ENCODE measurements at places on chromosomes 5 and 9.
A peak's percentile ranks its signal among the peaks of the same experiment; 100 is the strongest.

DNA sequence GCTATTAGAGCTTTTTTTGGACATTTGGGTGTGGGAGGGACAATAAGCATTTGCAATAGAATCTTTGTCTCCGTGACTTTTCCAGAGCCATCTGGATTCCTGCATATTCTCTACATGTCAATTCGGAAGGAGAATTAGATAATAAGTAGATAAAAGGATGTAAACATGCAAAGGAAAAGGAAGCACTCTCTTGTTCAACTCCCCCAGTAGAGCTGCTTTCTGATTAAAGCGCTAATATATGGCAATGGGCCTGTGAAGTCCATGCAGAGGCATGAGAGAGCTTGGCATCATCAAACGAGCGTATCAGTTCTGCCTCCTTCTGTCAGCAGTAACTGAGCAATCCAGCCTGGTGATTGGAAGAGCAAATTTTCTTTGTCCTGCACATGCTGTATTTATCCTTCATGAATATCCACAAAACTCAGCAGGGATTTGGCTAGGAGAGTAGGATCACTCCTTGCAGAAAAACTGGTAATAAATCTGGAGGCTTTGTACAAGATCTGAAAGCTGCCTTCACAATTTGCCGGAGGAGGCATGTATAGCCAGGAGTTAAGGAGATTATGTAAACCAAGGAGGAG lies 1752.9 kb downstream of the MAT2B start:
- no peak for DNase-seq

- DNase-seq, result no peak
Measured at GRCh38 chr5:159411115-159411514, 80.8 kb upstream of the IL12B start.

GRCh38 chr9:785997-786396 lies 55.5 kb upstream of the DMRT1 start:
- DNase-seq, result peak; percentile 29

- DNase-seq, result no peak
Measured at GRCh38 chr5:172802567-172803176, 31.4 kb upstream of the ERGIC1 start.

DNA sequence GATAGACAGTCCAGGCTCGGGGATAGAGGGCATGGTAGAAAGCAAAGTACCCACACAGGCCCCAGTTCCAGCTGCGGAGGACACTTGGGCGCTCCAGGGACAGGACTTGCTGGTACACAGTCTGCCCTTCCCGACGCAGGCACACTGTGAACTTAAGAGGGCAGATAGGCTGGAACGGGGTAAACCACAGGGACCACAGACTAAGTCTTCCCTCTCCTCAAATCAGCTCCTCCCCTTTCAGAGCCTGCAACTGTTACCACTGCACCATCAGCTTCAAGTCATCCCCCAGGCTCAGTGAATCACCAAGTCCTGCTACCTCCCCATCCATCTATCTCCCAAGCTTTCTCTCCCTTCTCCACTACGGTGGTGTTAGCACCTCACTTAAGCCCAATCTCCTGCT lies 7.3 kb downstream of the GBA2 start:
- DNase-seq, result no peak

DNA sequence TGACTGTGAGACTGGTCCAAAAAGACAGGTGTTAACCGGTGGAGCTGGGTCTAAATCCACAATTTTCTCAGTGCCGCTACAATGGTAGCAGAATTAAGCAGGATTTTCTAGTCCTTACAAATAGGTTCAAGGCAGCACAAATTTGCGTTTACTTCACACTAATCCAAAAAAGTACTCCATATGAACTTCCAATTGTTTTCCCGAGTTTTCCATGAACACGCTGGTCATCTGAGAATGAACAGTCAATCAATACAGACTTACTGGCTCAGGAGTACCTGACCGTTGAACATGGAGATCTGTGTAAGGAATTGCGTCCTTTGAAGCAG lies 709 bp downstream of the SLC35D2 start:
- DNase-seq, result no peak

DNA sequence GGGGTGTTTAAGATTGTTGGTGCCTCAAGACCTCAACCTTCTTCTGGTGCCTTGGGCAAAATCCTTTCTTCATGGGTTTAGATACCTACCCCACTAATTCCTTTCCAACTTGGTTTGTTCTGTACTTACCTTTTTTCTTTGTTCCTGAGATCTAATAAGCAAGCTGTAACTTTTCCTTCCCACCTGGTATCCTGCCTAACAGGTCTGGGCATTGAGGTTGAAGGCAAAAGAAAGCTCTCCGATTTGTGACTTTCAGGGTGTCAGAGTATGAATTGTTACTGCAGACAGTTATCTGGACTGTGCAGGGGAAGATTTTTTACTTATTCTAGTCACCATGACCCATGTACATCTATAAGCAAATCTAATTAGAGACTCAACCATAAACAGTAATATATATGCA lies 162.6 kb upstream of the DMRT1 start:
- no peak for DNase-seq

DNA sequence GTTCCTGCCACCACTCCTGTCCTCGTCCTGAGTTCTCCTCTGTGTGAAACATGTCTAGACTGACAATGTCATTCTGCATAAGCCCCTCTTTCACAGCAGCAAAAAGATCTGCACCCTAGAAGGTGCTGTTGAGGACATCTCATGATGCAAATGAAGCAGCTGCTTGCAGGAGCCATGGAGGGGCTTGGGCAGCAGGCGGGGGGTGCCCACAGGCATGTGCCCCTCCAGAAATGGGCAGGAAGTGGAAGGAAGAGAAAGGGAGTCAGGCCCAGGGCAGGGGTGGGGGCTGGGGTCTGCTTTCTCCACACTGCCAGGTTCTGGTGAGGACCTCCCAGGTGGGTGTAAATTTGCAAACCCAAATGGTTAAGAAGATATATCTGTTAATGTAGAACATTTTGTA lies 54.5 kb upstream of the KCNMB1 start:
- DNase-seq, result no peak

DNA sequence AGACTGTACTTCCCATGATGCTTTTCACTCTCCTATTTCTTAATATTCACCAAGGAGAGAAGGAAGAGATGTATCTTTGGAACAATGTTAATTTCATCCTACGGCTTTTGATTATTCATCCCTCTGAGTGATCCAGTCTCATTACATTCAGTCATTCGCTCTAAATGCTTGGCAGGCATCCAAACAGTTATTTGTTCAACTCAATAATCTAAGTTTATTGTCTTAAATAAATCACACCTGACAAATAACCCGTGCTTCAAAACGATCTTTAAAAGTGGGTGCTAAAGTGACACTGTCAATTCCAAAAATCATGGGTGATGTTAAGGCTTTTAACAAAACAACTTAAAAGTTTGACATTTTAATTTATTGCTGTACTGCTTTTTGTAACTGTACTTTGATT lies 233.1 kb downstream of the RASEF start:
- no peak for DNase-seq

DNA sequence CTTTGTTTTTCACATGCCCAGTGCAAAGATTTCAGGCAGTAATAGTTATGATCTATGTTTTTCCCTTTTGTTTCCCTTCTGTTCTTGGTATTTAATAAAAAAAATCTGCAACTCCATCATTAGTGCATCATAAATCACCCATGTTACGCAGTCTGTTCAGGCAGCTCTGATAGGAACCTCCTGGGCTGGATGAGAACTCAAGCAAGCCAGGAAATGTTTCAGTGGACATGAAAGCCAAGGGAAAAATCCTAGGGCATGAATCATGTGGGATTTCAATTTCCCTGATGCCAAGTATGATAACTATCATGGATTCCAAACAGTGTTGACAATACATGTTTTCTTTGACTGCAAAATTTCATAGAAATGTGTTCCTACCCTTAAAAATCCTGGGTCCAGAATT lies 119.7 kb upstream of the TARS1 start:
- DNase-seq, result no peak

DNA sequence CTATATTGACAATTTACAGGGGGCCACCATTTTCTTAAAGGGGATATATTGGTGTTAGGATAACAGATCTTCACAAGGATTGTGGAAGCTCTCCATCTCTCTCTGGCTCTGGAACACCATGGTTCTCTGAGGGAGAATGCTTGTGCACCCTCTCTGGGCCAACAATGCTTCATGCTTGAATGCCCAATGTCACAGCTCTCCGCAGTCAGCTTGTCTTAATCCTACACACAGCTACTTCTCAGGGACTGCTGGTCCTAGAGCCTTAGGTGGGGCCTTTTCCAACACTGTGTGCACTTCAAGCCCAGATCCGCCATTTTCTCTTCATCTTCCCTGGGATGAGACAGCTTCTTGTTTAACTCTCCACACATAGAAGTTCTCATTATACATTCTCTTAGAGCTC lies 6.9 kb upstream of the PDLIM4 start:
- no peak for DNase-seq

DNA sequence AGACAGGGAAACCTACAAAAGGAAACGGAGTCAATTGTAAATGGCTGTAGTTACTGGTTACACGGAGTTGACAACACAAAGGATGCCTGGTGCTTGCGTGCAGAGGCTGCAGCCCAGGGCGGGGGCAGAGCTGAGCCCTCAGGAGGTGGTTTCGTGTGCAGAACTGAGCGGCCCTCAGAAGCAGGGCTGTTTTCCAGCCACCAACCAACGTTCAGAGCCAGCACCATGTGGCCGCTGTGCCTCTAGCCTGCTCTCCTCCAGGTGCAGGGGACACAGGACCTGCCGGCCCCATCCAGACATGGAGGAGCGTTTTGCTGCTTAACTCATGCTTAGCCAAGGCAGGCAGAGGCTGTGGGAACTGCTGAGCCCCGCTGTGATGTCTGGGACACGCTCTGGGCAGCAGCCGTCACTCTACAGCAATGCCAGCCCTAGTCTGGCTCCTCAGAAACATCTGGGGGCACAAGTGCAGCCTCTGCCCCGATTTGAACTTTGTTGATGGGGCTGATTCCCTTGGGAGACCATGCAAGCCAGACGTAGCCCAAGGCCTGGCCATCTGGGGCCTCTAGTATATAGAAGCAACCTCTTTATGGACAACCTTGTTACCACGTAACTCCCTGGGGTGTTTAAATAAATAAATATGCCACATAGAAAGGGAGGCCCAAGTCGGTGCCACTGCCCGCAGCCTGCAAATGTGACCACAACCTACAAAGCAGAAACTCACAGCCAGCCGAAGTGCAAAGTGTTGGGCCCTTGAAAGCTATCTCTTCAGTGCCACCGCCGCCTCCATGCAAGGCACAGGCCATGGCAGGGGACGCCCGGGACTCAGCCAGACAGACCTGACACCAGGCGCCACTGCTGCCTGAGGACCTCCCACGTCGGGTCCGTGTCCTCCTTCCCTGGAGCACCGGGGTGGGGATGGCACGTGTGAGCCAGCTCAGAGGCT lies 42.1 kb downstream of the NKD2 start:
- no peak for DNase-seq

DNA sequence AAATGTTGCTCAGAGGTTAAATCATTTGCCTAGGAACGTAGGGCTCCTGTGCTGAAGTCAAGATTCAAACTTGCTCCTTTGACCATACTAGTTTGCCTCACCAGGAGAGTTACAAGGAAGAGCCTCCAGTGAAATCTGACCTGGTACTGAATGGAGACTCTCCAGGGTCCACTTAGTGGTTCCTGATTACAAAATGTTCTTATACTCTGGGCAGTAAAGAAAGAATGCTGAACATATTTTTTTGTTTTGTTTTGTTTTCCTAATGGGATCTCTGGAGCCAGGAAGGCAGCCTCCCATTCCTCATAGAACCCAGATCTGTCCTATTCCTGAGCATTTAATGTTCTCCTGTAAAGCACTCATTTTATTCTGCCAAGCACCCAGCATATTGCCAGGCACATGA lies 256.5 kb upstream of the CLINT1 start:
- no peak for DNase-seq
